ENCODE measurements at places on chromosomes 2 and 18.

- DNase-seq = no peak
These were observed 4.5 kb downstream of the PSTPIP2 start for GRCh38 chr18:46067438-46068007.

- no peak for DNase-seq
These were observed 46.7 kb downstream of the LDLRAD4 start for GRCh38 chr18:13265008-13265910.

GRCh38 chr2:229409751-229410181 is 138.7 kb upstream of the PID1 start:
- no peak for DNase-seq

- DNase-seq = no peak
These were observed 190.8 kb upstream of the PARD3B start for GRCh38 chr2:204354442-204354856.

- no peak for DNase-seq
These were observed 30.8 kb upstream of the EML4 start for GRCh38 chr2:42138163-42139015.

DNA sequence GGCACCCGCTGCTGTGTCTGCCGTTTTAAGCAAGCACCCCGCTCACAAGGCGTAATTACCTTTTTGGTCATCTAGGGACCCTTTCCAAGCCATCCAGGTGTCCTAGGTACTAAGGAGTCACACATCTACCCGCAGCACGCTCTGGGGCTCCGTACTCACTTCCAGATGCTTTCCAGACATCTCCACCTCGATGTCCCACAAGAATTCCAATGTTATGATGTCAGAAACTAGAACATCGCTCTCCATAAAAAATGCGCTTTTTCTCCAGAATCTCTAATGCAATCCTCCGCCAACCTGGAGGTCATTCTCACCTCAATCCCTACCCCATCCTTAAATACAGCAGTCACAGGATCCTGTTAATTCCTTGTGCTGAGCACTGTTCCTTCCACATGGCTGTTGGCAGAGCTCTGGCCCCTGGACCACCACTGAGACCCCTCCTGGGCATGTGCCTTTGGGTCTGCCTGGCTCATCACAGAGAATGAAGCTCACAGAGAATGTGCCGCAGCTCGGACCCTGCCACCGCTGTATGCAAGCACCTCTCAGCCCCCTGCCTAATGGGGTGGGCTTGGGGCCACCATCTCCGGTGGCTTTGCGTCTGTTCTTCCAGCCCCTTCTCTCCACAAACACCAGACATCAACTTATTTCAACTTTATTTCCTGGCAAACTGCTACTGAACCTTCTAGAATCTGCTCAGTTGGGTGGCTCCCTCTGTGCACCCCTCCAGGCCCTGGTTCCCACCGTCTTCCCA is 4.6 kb upstream of the PXDN start:
- DNase-seq = no peak

DNA sequence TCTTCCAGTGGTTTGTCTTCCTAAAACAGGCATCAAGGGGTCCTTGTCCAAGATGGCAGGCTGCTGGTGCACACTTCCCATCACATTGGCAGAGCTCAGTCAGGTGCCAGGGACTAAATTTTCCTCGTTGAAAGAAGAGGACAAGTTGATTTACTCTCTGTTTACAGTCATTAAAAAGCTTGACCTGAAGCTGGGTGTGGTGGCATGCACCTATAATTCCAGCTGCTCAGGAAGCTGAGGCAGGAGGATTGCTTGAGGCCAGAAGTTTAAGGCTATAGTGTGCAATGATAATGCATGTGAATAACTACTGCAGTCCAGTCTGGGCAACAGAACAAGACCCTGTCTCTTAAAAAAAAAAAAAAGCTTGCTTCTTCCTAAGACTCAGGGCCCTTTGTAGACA is 3.6 kb upstream of the PLB1 start:
- DNase-seq = no peak

- DNase-seq = no peak
These were observed 47.7 kb downstream of the PRKCE start for GRCh38 chr2:45699032-45699658.

DNA sequence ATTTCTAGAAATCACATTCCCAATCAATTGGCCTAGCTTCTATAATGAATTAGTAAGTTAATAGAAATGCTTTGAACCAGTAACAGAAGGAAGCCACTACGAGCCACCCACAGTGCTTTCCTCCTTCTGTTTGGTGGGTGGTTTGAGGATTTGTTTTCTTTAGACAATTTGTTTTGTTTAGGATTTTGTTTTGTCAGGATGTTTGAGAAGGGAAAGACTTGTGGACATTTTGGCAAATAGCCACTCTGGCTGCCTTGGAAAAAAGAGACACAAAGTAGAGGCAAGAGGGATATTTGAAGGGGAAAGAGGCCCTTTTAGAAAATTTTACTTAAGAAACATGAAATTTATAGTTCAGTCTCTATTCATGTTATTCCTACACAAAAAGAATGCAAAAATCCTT is 47.7 kb downstream of the TANK start:
- no peak for DNase-seq
